Stimulated activated CD8-positive, alpha-beta memory T cell treated with anti-CD3 and anti-CD28 coated beads, Interleukin-12 subunit alpha, Interleukin-12 subunit beta, amount 100 ng/mL, for 4 hours (primary cell): ENCODE measurements at places on chromosomes 1 and 21.

- DNase-seq = no peak
Measured at GRCh38 chr1:66090859-66091457, 298.3 kb downstream of the PDE4B start.

DNA sequence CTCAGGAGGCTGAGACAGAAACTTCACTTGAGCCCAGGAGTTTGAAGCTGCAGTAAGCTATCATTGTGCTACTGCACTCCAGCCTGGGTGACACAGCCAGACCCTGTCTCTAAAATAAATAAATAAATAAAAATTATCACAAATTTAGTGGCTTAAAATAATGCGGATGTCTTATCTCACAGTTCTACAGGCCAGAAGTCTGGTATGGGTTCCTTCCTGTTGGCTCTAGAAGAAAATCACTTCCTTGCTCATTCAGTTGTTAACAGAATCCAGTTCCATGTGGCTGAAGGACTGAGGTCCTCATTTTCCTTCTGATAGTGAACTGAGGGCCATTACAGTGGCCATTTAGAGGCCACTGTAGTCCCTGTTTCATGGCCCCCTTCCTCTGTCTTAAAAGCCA, 94.6 kb upstream of the S1PR1 start:
- no peak for DNase-seq

- DNase-seq = no peak
Measured at GRCh38 chr1:186899977-186900376, 71.2 kb downstream of the PLA2G4A start.

DNA sequence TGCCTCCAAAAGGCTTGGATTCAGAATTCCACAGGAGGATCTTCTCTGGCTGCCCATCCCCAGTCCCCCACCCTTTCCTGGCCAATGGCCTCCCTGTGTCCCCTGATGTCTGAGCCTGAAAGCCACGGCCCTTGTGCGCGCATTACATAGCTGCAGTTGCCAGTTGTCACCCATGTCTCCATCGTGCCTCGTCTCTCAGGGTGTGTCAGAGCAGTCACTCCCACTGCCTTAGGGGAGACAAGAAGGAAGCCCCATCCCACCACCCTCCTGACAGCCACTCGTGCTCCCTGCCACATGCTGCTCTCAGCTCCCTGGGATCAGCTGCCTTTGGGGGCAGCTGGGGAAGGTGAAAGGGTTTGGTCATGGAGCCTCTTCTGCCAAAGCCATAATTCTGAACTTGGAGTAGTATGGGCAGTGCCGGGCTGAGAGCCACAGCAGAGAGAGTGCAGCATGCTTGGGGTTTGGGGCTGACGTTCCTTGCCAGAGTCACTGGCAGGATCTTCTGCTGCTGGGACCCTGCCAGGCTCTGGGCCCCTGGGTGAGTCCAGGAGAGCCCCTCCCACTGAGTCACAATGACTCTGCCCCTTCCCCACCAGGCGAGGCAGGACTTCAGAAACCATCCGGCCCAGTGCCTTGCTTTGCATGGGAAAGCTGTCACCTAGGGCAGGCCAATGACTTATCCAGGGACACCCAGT, 285.9 kb upstream of the VAMP3 start:
- no peak for DNase-seq

DNA sequence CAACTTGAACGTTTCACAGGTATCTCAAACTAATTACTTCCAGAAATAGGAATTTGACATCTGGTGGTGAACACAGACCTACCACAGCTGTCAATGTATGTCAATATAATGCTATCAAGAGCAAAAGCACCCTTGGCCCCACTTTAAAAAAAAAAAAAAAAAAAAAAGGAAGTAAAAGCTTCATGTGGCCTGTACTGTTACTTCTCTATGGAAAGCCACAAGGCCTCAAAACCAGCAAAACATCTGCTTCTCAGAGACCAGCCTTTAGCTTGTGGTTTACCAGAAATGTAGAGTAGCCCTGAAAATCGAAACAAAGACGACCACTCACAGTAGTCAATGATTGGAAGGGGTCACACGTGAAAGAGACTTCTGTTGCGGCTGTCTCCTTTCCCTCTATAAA, 109.6 kb downstream of the SLC45A1 start:
- DNase-seq = no peak

DNA sequence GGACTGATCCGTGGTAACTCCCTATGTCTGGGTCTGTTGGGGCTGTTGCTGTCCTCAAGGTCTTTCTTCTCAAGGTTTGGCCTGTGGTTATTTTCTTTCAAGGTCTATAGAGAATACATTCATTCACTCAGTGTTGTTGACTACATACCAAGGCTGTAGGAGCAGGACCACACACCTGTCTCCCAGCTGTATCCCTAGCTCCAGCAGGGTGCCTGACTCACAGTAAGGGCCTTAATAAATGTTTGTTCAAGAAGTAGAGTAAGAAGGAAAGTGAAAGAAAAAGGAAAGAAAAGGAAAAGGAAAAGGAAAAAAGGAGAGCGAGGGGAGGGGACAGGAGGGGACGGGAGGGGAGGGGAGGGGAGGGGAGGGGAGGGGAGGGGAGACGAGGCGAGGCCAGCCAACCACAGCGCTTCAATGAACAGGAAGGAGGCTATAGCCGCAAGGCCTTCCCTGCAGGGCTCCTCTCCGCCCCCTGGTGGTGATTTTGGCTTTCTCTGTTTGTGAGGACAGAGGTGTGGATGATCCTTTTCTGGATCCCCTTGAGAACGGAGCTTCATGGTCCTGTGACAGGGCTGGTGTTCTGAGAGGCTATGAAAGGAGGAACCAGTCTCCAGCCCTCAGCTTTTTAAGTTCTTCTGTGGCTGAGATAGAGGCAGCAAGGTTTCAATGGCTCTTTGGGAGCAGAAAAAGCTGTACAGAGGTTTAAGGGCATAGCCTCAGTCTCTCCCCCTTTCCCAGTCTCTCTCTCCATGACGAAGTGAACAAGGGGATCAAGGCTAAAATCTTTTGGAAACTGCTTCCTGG, 30.6 kb upstream of the LCE5A start:
- peak; percentile 26 for DNase-seq

DNA sequence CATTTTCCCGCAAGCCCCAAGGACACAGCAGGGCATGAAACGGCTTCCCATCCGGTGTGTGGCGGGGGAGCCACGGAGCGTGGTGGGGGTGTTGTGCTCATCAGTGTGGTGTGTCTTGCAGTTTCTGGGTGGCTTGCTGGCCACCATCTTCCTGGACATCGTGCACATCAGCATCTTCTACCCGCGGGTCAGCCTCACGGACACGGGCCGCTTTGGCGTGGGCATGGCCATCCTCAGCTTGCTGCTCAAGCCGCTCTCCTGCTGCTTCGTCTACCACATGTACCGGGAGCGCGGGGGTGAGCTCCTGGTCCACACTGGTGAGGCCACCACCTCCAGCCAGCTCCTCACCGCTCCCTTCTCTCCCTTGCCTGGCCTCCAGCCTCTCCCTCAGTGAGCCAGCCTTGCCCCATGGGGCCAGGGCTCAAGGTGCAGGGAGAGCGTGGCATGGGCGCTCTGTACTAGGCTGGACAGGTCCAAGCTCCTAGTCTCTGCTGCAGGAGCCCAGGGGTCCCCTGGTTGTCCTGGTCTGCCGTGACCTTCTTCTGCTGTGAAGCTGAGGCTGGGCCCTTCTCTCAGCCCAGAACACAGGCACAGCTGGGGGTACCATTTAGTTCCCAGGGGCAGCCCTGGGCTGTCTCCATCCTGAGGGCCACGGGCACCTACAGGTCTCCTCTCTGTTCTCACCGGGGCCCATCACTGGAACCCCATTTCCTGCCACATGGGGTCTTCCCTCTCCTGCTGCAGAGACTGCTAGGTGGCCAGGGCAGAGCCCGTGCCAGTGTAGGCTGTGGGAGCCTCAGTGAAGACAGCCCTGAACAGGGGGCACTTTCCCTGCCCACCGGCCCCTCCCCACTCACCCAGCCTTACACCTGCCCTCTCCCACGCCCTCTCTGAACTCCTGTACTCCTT, 12.6 kb downstream of the AGTRAP start:
- DNase-seq = no peak

DNA sequence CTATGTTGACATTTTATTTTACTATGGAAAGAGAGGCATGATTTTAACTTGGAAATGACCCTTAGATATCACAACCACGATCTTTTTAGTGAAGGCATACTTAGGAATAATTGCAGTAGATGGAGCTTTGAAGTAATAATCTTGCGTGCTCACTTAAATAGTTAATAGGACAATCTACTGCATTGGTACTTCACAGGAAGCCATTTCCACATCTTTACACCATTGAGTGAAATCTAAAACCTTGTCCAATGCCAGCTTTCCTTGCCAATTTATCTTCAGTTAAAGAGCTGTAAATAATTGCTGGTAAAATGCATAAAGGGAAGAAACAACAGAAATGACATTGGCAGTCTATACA, 586.3 kb downstream of the ADGRL2 start:
- no peak for DNase-seq

DNA sequence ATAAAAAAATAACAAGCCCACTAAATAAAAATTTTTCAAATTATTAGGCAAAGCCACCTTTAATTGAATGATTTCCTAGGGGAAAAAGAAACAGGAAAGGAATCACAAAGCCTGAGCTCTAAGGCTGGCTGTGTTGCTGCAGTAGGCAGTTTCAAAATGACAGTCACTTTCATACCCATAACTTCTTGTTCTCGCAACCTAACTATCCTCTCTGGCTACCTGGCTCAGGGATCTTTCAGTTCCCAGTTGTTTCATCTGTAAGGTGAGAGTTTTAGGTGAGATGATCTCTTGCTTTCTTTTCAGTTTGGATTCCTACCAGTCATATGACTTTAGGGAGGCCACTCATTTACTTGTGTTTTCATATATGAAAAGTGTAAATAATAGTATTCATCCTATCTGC, 226.1 kb downstream of the ASTN1 start:
- DNase-seq = no peak

- no peak for DNase-seq
Measured at GRCh38 chr1:119818181-119818580, 6.9 kb upstream of the REG4 start.

DNA sequence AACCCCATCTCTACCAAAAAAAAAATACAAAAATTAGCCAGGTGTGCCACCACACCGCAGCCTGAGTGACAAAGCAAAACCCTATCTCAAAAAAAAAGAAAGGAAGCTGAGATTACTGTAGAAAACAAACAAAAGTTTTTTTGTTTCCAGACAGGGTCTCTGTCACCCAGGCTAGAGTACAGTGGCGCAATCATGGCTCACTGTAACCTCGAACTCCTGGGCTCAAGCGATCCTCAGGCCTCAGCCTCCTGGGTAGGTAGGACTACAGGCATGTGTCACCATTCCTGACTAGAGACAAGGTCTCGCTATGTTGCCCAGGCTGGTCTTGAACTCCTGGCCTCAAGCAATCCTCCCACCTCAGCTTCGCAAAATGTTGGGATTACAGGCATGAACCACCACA, 2.8 kb upstream of the PYGO2 start:
- no peak for DNase-seq

DNA sequence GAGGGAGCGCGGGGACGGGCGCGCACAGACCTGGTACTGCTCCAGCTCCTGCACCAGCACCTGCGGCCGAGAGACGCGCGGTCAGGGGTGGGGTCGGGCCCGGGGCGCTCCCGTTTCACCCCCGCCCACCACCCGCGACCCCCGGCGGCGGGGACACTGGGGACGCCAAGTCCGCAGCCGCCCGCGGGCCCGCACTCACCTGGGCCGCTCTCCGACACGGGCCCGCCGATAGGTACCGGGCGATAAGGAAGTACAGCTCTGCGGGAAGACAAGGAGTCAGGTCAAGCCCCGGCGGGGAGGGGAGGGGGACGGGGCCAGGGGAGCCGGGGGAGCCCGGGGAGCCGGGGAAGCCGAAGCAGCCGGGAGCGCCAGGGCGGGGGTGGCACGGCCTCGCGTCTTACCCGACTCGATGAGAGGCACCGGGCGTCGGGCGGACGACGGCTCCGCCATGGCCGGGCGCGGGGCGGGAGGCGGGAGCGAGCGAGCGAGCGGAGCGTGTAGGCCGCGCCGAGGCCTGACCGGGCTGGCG, 326 bp downstream of the BRWD1 start:
- no peak for DNase-seq

DNA sequence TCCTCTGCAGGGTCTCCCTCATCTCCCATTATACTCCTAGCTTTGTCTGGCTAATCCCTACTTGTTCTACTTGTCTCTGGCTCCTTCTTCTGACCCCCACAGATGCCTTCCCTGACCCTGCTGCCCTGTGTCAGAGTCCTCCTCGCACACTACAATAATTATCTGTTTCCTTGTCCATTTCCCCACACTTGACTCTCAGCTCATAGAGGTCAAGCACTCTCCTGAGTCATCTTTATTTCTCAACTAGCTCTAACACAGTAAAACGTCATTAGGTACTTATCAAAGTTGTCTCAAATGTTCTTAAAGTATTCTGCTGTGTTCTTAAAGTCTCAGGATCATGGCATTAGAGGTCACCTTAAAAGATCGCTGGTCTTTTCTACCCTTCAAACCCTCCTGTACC, 47.1 kb downstream of the C8A start:
- DNase-seq = no peak

DNA sequence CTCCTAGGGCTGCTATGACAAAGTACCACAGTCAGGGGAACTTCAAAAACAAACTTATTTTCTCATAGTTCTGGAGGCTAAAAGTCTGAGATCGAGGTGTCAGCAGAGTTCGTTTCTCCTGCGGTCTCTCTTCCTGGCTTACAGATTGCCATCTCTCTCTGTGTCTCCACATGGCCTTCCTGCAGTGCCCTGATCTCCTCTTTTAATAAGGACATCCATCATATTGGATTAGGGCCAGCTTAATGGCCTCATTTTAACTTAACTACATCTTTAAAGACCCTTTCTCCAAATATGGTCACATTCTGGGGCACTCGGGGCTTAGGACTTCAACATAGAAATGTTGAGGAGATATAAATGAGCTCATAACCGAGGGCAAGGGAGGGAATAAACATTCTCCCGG, 12.2 kb downstream of the C1orf74 start:
- no peak for DNase-seq

- DNase-seq = no peak
Measured at GRCh38 chr1:29708796-29709703, 472.7 kb downstream of the PTPRU start.

DNA sequence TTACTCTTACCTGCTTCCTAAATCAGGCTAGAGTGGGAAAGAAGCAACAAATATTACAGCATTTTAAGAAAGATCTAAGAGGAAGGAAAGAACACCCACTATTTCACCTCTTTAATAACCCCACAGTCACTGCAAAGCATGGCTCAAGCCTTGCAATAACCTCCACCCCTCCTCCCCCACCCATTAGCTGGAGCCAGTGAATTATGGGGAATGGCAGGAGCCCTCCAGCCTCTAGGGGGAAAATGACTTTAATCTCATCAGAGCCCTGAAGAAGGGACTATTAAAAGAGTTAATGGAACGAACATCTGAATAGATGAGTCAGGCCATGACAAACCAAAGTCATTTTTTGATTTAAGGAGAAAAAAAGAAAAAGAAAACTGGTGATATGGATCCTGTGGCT, 630.7 kb upstream of the PLXNA2 start:
- DNase-seq = no peak

DNA sequence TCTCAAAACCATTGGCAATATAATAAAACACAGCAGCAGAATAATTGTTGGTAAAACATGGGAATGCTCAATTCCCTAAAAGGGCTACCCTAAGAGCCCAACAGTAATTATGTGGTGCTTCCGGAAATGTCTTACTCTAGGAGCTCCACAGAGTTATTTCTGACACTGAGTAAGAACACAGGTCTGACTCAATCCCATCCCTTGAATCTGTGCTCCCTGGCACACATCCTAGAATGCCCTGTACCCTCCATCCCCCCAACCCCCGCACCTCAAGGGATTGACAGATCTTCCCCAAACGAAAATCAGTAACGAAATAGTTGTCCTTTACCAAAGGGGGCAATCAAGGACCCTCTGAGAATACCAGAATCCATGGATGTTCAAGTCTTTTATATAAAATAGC, 71.9 kb downstream of the SMYD2 start:
- DNase-seq = no peak
